ENCODE measurements at places on chromosomes 7 and 10. TPM values are rescaled to one million over a fixed set of nuclear protein-coding genes. Genes with fewer than 3 reads are reported as not detected.
A peak's percentile ranks its signal among the peaks of the same experiment; 100 is the strongest.

DNA sequence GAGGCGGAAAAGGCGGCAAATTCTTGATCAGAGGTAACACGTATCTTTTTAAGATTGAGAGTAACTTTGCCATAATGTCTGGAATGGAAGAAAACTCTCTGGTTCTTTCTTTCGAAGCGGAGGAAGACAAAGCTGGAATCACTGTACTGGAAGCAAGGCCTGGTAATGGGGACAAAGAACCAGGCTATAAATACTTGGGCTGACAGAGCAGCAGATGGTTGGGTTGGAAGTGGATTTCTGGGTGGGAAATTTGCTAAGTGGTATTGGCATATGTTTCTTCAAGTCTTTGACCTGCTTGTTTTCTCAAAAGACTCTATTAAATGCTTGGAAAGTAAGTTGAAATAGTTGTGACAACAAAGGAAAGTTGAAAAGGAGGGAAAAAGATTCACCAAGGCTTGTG lies 87.3 kb upstream of the SFMBT2 start:
- H3K27me3 ChIP-seq: no peaks in the 10 kb centered on the region
- H3K4me3 ChIP-seq: no peak overlapping the region
- no peak for DNase-seq
- no peaks in the 10 kb centered on the region for H3K4me1 ChIP-seq
- no peaks in the 10 kb centered on the region for H3K36me3 ChIP-seq

GRCh38 chr7:70477036-70478010 lies 654.6 kb upstream of the GALNT17 start:
- H3K4me3 ChIP-seq: no peak overlapping the region
- no peaks in the 10 kb centered on the region for H3K36me3 ChIP-seq
- H3K27ac ChIP-seq: no peak overlapping the region

DNA sequence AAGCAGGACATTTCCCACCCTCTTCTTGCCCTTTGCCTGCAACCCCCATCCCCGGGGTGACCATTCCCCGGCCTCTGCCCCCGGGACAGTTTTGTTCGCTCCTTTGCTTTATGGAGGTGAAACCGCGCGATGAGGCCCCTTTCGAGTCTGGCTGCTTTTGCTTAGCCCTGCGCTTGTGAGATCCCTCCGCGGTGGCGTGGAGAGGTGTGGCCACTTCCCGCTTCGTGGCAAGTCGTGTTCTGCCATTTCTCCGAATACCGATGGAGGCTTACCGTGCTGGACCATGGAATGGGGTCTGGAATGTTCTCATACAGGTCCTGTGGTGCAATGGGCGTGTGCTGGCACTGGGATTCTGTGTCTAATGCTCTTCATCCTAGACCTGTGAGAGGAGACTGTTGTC lies 106.7 kb downstream of the LHPP start:
- no peaks in the 10 kb centered on the region for H3K4me1 ChIP-seq
- H3K4me3 ChIP-seq: no peak overlapping the region
- no peak overlapping the region for H3K27ac ChIP-seq
- no peaks in the 10 kb centered on the region for H3K36me3 ChIP-seq
- 0 out of 2 replicates have a peak, but pooled peaks cover 4% of the 10 kb centered on the region for H3K27me3 ChIP-seq
- DNase-seq: no peak

GRCh38 chr7:140404565-140405065 lies 757 bp downstream of the RAB19 start:
- no peak overlapping the region for H3K27ac ChIP-seq
- no peaks in the 10 kb centered on the region for H3K36me3 ChIP-seq
- H3K4me3 ChIP-seq: no peak overlapping the region
- DNase-seq: no peak
- 0 out of 2 replicates have a peak, but pooled peaks cover 2% of the 10 kb centered on the region for H3K27me3 ChIP-seq
- no peaks in the 10 kb centered on the region for H3K4me1 ChIP-seq

- peaks cover 64% of the 10 kb centered on the region for H3K4me1 ChIP-seq
- H3K27me3 ChIP-seq: no peaks in the 10 kb centered on the region
- H3K36me3 ChIP-seq: peaks cover 54% of the 10 kb centered on the region
- peak overlapping the region; percentile 98 for H3K4me3 ChIP-seq
Observed at GRCh38 chr10:32954545-32955298, 3.3 kb downstream of the ITGB1 start.

Gene KIAA1217
- total RNA-seq: 1.1 TPM

Gene HYAL4
- total RNA-seq: not detected

Gene ZSWIM8
- total RNA-seq: 27.0 TPM

Gene TRPV5
- not detected for total RNA-seq
